Colonic mucosa (tissue), 4 donors: ENCODE measurements at places on chromosomes 2 and 18. TPM values are rescaled to one million over a fixed set of nuclear protein-coding genes. Genes with fewer than 3 reads are reported as not detected.

GRCh38 chr2:72394541-72395070 is 246.9 kb upstream of the CYP26B1 start:
- DNase-seq, result peak; percentile 22

DNA sequence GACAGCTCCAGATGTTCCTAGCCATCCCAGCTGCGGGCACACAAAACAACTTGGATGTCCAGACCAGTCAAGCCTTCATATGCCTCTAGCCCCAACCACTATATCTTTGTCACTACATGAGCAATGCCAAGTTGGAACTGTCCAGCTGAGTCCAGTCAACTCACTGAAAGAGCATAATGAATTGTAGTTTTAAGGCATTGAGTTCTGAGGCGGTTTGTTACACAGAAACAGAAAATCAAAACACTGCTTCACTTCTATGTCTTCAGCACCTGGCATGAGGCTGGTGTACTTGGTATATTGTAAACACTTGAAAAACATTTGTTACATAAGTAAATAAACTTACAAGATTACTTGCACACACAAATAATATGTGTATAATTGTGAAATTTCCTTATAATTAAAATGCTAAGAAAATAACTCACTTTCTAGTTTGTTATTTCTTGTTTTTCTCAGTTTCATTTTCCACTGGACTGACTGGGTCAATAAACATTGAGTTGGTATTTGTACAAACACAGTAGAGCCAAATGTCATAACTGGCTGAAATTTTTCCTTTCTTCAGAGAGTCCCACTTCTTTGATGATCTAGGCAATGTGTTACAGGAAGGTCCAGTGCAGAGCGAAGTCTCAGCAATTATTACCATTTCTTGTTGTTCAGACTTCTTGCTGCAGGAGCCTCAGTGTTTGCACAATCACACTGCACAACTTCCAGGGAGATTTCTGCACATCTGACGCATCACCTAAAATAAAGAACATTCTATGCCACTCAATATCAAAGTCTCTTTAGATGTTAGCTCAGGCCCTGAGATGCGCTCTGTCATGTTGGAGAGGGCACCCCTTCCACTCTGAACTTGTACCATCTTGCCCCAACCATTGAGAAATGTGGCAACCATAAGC is 38.2 kb upstream of the DPP4 start:
- DNase-seq, result no peak

DNA sequence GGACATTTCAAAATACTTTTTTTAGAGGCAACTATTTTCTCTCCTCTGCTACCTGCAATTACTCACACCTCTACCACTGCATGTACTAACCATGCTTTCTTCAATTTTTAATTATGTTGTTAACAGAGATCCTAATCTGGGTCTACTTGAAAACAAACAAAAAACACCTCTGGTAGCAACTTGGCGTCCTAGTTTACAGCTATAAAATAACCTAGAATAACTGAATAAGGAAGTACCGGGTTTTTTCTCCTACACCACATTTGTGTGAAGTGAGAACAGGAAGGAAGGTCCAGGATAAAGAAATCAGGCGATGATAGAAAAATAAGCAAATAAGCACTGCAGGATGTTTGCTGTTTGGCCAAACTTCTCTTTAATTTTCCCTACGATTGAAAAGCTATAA is 633.5 kb downstream of the LRP1B start:
- DNase-seq, result no peak

DNA sequence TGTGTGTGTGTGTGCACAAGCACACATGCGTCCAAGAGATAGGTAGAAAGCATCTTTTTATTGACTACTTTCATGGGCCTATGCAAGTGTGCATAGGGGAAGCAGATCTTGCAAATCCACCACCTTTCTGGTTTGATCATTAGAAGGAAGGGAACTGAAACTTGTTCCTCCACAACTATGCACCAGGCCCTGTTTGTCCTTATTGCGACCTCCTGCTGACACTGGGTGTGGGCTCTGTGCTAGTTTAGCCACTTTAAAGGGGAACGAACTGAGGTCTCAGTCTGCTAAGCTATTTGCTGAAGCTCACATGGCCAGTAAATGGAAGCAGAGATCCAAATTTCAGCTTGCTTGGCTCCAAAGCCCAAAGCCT is 32.1 kb upstream of the INSIG2 start:
- no peak for DNase-seq

- DNase-seq, result no peak
Measured at GRCh38 chr2:31390324-31390723, 24.2 kb downstream of the XDH start.

DNA sequence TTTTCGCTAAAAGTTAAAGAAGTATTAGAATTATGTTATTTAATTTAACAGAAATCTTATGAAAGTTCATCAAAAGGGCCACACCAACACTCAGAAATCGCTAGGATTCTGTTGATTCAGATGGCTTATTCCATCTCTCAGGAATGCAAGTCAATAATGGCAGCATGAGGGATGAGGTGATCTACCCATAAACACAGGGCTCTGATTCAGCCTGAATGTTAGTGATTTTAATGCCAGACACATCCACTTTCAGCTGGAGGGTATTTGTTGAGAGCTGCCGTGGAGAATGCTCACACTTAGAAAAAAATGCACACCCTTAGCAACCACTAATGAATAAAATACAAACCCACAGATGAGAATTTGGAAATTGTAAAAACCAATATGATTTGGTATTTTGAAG is 173.3 kb upstream of the ERBB4 start:
- DNase-seq, result no peak

GRCh38 chr18:12011957-12012549 is 30.7 kb downstream of the IMPA2 start:
- peak; percentile 64 for DNase-seq

GRCh38 chr18:22182884-22183697 is 13.7 kb downstream of the GATA6 start:
- no peak for DNase-seq

- no peak for DNase-seq
Measured at GRCh38 chr2:160409480-160409879, 84.1 kb downstream of the RBMS1 start.

- peak; percentile 57 for DNase-seq
Measured at GRCh38 chr2:17752892-17753802, 463 bp downstream of the SMC6 start.

DNA sequence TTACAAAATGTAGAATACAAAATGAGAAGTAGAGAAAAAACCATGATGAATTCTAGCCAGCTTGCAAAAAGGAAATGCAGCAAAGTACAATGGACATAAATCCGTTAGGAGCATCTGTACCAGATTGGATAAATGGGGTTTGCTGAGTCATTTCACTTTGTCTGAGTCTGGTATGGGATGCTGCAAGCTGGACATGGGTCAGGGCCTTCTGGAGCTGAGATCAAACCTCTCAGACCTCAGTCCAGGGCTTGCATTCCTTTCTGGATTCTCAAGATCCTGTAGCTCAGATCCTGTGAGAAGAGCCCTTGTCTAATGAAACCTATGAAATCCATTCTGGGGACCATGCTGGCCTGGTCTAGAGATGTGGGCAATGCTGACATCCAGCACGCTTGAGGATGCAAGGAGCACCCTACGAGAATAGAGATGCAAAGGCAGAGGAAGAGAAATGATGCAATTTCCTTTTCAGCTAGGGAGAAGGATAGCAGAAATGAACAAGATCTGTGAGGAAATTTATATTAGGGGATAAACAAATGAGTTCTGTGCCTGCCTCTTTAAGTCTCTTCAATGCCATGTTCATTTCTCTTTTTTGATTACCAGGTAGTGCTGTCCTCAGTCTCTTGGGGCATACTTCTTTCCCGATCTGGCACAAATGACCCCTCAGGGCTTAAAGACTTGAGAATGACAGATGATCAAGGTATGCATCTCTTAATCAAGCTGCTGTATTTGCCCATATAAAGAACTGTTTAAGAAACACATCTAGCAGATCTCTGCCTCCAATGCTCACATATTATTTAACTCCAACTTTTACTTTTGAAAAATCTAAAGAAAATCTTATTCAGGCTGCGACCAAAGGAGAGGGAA is 230.4 kb downstream of the MEIS1 start:
- no peak for DNase-seq

GRCh38 chr2:38981003-38981669 is 91.5 kb downstream of the ARHGEF33 start:
- DNase-seq, result no peak

Gene STARD6
- not detected for total RNA-seq

Gene UGT1A8
- 16.8 TPM for total RNA-seq

Gene LRRTM1
- total RNA-seq, result 0.66 TPM
